Urinary bladder (tissue), 4 donors: ENCODE measurements at places on chromosomes 16 and 17. TPM values are rescaled to one million over a fixed set of nuclear protein-coding genes. Genes with fewer than 3 reads are reported as not detected.

Gene KRT17
- 33.5 TPM for total RNA-seq

GRCh38 chr17:73192206-73192893 is 505 bp upstream of the COG1 start:
- DNase-seq, result no peak

DNA sequence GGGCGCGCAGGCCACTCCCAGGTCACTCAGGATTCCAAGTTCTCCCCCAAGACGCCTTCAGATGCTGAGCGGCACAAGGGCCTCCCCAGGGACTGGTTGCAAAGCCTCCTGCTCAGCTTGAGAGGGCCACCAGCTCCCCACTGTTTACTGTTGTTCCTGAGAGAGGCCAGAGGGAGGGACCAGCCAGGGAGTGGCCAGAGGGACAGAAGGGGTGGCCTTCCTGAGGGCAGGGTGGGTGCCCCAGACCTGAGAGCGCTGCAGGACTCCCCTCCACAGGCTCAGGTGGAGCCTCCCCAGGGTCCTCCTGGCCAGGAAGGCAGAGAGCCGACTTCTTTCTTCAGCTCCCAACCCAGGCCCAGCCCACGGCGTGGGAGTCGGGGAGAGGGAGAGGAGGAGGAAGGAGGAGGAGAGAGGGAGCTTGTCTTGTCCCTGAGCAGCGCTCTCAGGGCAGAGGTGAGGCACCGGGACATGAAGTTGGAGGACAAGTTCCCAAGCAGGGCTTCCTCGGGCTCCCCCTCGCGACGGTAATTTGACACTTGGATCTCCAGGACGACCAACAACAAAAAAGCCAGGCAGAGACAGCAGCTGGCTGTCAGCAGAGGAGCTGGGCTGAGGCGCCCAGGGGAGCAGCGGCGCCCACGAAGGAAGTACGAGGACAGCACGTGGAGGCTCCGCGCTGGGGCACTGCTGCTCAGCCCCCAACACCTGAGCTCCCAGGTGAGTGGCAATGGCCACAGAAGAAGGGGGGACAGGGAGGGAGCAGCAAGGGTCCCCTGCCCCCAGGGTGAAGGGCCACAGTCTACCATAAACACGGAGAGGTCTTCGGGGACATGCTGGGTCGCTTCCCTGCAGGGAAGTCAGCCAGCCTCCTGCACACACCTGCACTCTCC is 497 bp downstream of the SMIM5 start:
- DNase-seq, result peak; percentile 91

Gene OGFOD1
- 58.2 TPM for total RNA-seq

Gene PPP1R27
- not detected for total RNA-seq

Gene RND2
- 1.6 TPM for total RNA-seq

DNA sequence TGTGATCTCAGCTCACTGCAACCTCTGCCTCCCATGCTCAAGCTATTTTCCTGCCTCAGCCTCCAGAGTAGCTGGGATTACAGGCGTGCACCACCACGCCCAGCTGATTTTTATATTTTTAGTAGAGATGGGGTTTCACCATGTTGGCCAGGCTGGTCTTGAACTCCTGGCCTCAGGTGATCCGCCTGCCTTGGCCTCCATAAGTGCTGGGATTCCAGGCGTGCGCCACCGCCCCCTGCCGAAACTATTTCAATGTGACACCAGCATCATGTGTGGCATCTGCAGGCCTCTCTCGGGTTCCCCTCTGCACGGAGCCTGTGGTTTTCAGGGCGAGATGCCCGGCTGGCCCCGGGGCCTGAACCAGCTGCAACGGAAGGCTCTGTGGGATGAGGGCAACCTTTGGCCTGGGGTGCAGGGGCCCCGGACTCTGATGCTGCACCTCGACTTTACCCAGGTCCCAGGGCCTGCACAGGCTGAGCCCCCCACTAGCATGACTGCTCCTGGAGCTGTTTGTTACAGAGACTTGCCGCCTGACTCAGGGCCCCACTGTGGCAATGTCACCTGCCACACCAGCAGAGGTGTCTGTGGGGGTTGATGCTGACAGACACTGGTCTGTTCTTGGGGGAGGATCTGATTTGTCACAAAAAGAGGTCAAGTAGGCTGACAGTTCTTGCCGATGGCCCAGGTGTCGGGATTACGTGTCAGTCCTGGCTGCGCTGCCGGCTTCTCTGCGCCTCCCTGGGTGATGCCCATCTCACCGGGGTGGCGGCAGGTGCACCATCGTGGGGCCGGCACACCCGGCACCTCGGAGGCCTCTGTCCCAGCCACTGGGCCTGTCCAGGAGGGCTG is 8.6 kb upstream of the TEX19 start:
- DNase-seq, result no peak

Gene KRT33B
- total RNA-seq, result not detected

DNA sequence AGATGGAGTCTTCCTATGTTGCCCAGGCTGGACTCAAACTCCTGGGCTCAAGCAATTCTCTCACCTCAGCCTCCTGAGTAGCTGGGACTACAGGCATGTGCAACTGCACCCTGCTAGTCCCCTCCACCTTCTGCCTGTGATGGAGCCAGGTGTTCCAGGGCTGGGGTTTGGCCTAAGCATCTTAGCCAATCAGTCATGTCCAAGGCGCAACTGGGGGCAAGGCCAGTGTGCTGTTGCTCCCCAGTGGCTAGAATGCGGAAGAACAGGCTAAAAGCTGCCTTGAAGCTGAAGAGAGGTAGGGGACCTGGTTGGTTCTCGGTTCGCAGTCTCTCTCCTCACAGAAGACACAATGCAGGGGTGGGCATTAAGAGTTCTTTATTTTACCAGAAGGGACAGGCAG is 18.6 kb downstream of the FLOT2 start:
- DNase-seq, result no peak

GRCh38 chr17:8311131-8311790 is 1.2 kb downstream of the ARHGEF15 start:
- DNase-seq, result no peak

Gene TOM1L2
- 33.0 TPM for total RNA-seq

DNA sequence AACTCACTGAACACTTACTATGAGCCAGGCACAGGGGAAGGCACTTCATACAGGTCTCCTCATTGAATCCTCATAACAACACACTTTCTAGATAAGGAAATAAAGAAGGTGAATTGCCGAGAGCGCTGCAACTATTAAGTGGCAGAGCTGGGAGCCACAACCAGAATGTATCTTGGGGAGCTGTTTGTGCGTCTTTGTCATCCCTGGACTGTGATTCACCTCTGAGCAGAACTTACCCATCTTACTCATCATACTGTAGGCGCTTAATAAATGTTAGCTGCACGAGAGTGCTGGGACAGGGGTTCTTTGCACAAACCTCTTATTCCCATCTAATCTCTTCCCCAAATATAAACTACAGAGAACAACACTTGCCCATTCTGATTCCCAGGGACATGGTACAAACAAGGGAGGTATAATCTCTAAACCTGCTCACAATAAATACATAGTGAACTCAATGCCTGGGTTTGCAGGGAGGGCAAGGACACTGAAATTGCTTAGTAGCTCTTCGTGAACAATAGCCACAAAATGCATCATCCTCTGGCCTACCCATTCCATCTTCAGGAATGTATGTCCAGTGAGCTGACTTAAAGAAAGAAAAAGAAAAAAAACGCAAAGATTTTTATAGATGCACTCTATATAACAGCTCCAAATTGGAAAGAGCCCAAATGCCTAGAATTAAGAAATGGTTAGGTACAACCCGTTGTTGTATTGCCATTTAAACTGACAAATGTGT is 43.0 kb downstream of the MYO18A start:
- DNase-seq, result no peak

DNA sequence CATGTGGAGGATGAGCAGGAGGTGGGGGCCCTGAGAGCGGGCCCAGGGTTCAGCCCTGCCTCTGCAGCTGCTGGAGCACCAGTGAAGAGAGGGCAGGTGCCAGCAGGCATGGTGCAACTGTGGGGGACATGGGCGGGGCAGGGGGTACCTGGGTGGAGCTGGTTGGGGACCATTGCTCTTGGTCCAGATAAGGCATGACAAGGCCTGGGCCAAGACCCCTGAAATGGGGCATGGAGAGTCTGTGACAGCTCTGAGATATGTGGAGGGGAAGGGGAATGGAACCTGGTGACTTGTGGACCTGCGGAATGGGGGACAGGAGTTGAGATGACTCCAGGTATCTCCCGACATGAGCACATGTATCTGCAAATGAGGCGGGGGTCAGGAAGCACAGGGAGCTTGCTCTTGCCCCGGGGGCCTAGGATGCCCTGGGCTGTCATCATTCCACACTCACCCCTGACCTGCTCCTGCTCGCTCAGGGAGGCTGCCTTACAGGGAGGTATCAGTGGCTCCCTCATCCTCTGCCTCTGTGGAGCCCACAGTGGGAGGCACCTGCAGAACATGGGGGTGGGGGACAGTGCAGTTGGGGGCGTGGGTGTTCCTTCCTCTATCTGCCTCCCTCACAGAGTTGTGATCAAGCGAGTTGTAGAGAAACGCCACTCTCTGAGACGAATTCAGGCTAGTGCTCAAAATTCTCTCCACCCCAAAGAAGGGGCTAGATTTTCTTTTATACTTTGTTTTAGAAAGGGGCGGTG is 40.2 kb downstream of the TMEM235 start:
- no peak for DNase-seq

DNA sequence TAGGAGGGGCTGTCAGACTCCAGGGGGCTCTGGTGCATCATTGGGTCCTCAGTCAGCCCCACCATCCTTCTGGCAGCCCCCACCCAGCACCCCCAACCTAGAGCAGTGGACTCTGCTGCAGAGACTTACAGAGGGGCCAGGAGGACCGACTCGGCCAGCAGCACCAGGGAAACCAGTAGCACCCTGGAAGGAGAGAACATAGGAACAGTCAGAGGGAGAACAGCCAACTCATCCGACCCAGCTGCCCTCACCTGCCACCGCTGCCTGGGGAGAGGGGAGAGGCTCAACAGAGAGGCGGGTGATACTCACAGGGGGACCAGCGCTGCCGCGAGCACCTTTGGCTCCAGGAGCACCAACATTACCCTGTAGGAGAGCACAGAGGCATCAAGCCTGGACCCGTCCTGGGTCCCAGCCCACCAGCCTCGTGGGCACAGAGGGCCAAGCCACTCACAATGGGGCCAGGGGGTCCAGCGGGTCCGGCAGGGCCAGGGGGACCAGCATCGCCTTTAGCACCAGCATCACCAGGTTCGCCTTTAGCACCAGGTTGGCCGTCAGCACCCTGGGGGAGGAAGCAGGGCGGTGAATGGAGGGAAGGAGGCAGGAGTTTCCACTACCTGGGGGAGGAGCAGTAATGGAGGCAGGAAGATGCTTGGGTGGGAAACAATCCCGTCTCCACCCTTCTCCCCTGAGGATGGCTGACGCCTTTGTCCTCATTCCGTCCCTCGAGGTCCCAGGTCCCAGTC is 11.7 kb downstream of the COL1A1 start:
- DNase-seq, result no peak

- no peak for DNase-seq
Observed at GRCh38 chr16:83269048-83269447, 538.7 kb upstream of the HSBP1 start.

DNA sequence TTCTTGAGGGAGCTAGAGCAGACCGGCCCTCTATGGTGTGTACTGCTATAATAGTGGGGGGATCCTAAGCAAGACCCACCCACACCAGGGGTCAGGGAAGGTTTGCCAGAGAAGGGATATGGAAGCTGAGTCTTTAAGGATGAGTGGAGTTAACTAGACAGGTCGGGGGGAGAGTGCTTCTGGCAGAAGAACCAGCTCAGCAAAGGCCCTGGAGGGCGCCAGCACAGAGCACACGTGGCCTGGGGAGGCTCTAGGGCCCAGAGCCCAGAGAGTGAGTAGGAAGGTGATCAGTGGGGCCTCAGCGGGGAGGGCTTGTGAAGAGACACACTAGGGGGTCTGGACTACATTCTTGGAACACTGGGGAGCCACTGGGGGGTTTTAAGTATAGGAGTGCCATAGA is 21.1 kb downstream of the NGFR start:
- no peak for DNase-seq

DNA sequence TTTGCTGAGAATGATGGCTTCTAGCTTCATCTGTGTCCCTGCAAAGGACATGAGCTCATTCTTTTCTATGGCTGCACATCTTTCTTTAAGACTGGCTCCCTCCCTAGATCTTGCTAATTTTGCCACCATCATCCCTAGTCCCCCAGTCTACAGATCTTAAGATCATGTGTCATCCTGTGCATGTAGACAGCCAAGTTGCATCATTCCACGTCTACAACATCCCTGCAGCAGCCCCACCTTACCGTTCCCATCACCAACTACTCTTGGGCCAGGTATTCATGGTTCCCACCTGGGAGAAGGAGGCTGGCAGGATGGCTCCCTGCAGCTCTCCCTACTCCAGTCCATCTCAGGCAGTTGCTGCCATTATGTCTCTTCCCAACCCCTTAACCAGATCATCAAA is 12.3 kb downstream of the CPPED1 start:
- DNase-seq, result no peak

Gene CDRT15L2
- total RNA-seq, result not detected
